ENCODE measurements at places on chromosomes 2 and 18. TPM values are rescaled to one million over a fixed set of nuclear protein-coding genes. Genes with fewer than 3 reads are reported as not detected.

DNA sequence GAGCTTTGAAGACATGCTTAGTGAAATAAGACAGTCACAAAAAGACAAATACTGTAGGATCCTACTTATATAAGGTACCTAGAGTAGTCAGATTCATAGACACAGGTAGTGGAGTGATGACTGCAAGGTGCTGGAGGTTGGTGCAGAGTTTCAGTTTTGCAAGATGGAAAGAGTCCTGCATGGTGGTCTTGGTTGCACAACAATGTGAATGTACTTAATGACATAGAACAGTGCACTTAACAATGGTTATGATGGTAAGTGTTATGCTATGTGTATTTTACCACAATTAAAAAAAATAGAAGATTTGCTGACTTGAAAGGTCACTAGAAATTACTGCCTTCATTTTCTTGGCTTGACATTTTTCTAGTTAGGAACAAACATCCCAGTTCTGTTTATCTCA is 9.5 kb downstream of the CERS6 start:
- no peak for DNase-seq

DNA sequence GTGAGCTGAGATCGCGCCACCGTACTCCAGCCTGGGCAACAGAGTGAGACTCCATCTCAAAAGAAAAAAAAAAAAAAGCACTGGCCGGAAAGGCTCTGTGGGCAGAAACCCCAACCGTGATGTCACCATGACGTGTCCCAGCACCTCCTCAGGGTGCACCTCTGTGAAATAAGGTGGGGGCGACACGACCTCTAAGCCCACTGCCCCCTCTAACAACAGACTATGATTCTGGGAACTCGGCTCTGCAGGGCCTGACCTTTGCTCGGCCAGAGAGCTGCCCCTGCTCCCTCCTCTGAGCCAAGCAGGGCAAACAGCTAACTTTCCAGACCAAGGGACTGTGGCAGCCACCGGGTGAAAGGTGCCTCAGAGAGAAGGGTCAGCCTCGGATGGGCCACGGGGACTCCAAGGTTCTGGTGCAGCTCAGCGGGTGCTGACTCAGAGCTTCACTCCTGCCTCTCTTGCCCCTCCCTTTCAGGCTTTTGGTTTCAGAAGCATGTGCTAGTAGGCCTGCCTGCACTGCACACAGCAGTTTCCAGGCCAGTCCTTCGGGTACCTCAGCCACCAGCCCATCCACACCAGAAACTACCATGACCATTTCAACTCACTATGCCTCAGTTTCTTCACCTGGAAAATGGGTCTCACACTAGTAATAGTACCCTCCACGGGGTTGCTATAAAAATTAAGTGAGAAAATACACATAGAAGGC is 8.0 kb downstream of the TMBIM1 start:
- DNase-seq, result peak; percentile 60

Gene GPR45
- 0.04 TPM for polyA plus RNA-seq

Gene LIPG
- 33.0 TPM for polyA plus RNA-seq

Gene NAT8
- not detected for polyA plus RNA-seq

All from small intestine (tissue), 16 donors.